ENCODE measurements at places on chromosomes 13 and 19.

GRCh38 chr19:18906605-18907519, 10.9 kb upstream of the CERS1 start:
- no peak for DNase-seq

DNA sequence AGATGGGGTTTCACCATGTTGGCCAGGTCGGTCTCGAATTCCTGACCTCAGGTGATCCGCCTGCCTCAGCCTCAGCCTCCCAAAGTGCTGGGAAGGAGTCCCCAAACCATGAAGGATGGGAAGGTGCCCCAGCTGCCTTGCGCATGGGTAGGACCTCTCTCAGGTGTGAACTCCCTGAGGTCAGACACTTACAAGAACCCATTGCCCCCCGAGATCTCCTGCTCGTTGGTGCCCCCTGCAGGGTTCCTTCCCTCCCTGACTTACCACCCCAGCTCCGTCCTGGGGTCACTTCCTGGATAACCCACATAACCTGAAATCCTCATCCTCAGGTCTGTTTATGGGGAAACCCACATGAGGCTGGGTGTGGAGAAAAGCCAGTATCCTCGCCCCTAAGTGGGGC, 41.7 kb downstream of the UNC13A start:
- no peak for DNase-seq

DNA sequence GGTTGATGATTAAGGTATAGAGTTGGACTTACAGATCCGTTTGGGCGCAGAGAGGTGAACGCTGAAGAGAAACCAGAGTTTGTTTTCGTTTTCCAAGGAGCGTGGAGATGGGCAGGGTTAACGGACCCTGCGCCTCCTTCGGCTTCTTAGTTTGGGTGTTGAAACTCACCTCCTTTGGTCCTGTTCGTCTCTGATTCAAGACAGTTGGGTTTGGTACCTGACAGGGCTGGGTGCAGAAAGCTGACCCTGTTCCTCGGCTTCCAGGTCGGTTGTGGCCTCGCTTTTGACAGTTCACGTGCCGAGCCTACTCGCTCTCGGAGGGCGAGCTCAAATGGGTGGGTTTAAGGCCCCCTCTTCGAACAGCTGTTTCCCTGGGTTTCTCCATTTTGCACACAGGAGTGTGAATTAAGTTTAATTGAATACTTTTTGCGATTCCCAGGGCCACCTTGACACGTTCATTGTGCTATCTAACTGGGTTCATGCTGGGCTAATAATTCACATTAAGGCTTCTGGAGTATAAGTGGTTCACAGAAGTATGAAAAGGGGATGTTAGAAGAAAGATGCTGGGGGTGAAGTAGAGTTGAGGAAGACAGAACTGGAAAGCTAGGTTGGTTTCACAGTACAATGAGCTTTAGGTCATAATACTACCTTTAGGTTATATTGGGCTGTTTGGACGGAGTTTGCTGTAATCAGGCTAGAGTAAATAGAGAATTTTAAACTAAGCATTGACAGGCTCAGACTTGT, 638 bp downstream of the USPL1 start:
- peak; percentile 25 for DNase-seq

GRCh38 chr13:107216046-107216755, 648.3 kb upstream of the ARGLU1 start:
- no peak for DNase-seq

- DNase-seq: no peak
These were observed 13.5 kb downstream of the PLPP2 start for GRCh38 chr19:277581-278165.

- DNase-seq: no peak
These were observed 313.4 kb upstream of the DACH1 start for GRCh38 chr13:72180253-72180952.

DNA sequence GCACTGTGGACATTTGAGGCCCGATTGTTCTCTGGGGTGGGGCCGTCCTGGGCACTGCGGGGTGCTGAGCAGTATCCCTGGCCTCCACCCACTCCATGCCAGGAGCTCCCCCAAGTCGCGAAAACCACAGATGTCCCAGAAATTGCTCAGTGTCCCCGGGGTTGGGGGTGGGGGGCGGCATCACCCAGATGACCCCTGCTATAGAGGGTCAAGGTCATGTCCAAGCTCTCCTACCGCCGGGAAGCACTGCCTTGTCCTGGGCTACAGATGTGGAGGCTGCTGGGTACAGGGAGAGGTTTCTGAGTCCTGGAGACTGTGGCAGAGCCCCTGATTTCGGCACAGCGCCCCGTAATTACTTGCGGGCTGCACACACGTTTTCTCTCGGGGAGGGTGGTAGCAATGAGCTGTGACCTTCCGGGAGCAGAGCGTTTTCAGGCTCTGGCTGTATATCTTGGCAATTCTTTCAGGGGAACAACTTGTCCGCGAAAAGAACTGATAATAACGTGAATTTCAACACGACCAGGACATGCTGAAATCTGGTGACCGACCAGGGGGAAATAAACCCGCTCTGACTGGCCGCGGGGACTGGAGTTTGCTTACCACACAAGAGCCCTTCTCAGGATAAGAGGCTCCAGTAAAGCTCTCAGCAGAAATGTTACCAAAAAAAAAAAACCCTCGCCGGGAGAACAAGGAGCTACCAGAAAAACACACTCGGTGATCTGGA, 68.1 kb downstream of the GNG7 start:
- no peak for DNase-seq

All from activated CD8-positive, alpha-beta memory T cell treated with anti-CD3 and anti-CD28 coated beads, Interleukin-2, amount 50 U/mL, for 4 hours (primary cell).